CD4-positive, alpha-beta T cell treated with Interleukin-4 for 1 hour (primary cell): ENCODE measurements at places on chromosomes 11 and 22.
A peak's percentile ranks its signal among the peaks of the same experiment; 100 is the strongest.

GRCh38 chr11:83671289-83671688 is 385.1 kb upstream of the CCDC90B start:
- no peak for DNase-seq

DNA sequence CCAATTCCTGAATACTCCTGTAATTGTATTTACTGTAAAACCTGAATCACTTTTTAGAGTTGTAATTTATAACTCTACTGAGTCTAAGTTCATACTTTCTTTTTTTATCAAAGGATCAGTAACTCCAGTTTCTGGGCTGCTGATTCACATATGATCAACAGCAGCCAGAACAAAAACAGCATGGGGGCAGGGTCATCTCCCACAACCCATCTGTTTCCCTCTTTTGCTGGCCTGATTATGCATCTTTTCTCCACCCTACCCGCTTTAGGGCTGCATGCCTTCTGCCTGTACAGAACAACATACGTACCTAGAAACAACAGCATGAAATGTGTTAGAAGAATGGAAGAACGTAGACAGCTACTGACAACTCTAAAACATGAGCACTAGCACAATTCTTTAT is 76.0 kb downstream of the MRTFA start:
- no peak for DNase-seq

DNA sequence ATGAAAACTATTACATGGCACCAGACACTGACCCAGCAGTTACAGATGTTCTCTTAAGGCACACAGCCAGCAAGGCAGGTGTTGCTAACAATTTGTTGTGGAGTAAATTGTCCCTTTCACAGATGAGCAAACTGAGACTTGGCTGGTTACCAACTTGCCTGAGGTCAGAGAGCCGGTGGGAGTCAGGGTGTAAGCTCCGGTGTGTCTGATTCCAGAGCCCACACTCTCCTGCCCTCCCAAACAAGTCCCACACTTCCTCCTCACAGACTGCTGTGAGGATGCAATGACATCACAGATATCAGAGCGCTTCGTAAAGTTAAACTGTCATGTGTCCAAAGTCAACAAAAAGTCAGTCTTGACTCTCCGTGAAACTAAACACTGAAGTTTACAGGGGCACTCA is 12.5 kb downstream of the GDPD5 start:
- DNase-seq: no peak

GRCh38 chr11:126731576-126732142 is 268.9 kb downstream of the KIRREL3 start:
- DNase-seq: no peak

DNA sequence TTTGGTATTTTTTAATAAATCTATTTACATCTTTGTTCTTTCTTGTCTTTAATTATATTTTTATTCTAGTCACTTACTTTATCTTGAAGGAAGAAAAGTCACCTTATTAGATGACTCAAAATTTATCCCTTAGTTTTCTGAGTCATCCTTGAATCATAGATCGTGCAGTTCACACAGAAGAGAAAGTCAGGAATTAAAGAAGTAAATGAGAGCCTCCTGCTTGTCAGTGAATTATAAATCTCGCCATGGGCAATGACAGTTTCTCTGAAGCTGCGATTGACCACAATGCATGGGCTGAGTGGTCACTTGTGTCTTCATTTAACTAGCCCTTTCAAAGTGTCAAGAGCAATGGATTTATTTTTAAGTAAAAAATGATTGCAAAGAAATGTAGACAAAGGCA is 91.2 kb downstream of the LUZP2 start:
- no peak for DNase-seq

- DNase-seq: no peak
Measured at GRCh38 chr11:92810423-92811064, 158.9 kb upstream of the MTNR1B start.

DNA sequence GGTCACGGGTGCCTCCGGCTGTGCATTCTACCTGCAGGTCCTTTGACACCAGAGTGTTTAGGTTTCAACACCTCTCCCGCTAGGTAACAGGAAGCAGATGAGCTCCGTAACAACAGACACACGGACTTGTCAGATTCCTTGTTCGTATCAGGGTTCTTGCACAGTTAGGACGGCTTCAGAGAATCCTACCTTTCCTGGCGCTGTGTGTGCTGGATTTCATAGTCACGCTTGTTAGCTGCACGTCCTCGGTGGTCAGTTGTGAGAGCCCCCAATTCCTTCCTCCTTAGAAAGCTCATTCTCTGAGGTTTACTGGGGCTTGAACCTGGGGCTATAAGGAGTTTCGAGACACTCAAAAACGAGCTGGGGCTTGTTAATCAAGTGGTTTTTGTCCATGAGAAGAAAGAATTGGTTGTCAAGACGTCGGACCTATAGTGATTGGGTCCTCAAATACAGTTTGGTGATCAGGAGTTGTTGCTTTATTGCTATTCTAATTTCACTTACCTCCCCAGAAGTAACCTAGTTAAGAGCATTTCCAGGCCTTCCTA is 664 bp downstream of the DDB2 start:
- no peak for DNase-seq

DNA sequence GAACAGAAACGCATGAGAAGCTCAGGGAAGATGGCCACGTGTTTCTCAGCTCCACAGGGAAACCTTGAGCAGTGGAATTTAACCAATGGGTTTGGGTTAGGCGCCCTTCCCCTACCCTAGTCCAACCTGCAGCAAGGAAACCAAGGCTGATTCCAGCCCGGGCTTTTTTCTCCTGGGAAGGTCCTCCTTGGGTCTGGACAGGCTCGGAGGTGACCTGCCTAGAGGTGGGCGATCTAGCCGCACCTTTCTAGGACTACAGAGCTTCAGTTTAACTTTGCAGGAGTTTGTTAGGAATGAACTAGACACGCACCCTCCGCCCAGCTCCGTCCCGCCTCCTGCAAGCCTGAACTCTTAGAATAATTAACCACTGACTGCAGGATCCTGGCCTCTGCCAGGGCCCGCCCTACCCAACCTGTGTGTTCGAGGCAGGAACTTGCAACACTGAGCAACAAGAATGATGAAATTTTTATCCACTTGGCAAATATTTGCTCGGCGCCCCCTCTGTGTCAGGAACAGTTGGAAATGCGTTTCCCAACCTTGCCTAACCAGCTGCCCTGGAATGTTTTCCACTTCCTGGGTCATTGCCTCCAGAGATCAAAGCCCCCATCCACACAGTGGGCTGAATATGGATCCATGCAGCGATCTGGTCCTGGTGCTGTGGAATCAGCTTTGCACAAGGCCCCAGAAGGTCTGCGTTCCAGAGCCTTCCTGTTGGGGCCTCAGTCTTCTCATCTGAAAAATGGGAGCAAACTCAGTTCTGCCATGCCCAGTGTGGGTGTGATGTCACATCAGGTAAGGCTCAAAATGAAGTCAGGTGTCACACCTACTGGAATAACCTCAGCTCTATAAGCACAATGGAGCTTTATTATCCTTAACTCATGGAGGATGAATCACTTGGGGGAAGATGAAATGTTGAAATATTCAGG is 13.3 kb downstream of the MPST start:
- DNase-seq: no peak

DNA sequence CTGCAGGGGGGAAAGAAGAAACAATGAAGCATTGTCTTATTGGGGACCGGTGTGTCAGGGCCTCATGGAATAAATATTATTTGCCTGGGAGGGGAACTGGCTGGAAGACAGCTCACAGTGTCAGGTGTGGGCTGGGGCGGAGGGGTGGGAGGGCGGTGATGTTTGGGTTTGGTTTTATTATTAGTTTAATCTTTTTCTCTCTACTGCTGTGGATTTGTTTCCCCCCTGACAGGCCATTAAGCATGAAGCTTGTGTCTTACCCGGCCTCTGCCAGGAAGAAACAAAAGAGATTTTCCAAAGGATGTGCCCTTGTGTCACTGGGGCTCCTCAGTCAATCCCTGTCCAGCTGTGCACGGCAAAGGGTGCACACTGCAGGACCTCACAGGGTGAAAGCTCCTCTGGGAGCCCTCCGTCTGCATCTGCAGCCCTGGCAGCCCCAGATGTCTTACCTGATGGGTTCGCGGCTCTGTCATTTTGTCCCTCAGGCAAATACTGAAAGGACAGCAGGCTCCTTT is 203.1 kb upstream of the TMEM45B start:
- DNase-seq: no peak

GRCh38 chr11:116742104-116742503 is 30.7 kb downstream of the BUD13 start:
- no peak for DNase-seq

DNA sequence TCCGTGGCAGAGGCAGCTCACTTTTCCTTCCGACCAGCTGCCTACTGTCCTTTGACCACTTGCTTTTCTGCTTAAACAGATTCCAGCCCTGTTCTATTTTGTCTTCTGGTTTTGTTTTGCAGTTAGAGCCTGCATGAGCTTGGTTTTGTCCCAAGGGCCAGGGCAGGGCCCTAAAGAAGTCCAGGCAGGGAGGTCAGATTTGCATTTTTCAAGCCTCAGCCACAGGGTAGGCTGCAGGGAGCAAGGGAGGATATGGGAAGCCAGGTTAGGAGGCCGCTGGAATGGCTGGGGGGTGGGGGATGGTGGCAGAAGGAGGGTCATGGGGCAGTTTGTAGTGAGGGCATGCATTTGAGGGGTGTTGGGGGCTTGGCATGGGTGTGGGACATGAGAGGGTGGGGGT is 23.1 kb downstream of the FADD start:
- DNase-seq: no peak

- DNase-seq: peak; percentile 65
Measured at GRCh38 chr11:128632141-128632791, 44.9 kb upstream of the ETS1 start.
